BJ (cell line): ENCODE measurements at places on chromosomes 4 and X.
A peak's percentile ranks its signal among the peaks of the same experiment; 100 is the strongest.

DNA sequence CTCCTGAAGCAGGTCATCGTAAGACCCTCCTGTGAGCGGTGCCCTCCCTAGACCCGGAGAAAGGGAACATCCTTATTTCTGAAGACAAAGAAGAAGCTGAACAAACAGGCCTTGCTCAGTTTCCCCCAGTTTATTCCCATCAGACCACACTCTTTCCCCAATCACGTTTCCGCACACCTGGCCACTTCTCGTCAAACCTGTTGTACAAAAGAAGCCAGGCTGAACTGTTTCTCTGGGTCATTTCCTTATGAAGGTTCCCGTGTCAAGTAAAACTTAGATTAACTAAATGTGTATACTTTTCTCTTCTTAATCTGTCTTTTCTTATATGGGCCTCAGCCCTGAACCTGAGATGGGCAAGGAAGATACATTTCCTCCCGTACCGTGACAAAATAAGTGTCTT lies 111.6 kb upstream of the ENPP6 start:
- no peak for DNase-seq

GRCh38 chr4:144442713-144443112 lies 203.2 kb upstream of the HHIP start:
- DNase-seq: no peak

DNA sequence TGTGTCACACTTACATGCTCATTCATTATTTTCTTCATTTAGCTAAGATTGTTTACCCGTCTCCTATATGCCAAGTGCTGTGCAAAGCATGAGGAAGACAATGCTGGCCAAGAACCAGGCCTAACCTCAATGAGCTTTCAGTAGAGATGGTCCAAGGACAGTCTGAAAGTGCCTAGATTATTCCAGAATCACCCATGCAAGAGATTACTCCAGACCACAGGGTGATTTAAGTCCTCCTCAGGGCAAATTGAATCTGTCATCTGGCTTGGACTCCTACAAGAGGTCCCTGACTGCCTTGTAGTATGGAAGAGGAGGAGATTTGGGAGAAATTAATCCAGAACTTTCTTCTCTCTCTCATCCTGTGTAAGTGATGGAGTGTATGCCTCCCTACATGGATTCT lies 99.4 kb upstream of the NDP start:
- no peak for DNase-seq

GRCh38 chr4:64130907-64131306 lies 278.3 kb downstream of the TECRL start:
- no peak for DNase-seq

DNA sequence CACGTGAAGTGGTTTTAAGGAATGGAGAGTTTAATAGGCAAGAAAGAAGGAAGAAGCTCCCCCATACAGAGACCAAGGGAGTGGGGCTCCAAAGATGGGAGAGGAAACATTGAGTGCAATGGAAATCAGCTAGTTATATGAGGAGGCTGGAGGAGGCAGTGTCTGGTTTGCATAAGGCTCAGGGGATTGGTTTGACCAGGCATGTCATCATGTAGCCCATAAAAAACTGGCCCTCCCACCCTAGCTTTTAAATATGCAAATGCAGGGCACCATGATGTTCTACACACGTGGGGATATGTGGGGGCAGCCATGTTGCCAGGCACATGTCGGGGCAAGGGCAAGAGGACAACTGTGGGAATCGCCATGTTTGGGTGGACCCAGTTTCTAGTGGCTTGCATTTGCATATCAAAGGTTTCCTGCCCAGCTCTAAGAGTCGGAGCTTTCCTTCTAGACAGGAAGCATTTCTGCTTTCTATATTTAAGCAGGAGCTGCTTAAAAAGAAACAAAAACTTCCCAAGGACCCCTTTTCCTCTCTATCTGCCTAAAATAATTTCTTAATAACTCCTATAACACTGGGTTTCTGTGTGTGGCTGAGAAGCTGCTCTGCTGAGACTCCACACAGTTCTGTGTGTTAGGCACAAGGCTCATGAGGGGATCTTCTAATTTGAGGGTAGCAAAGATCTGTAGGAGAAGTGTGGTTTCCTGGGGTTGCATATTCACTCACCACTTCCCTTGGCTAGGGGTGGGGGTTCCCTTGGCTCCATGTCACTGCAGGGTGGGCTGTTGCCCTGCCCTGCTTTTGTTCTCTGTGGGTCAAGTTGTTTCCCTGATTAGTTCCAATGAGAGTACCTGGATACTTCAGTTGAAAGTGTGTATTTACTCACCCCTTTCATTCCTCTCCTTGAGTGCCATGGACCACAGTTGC lies 113.5 kb downstream of the VSIG4 start:
- DNase-seq: no peak

GRCh38 chr4:83171436-83172039 lies 57.0 kb upstream of the PLAC8 start:
- no peak for DNase-seq

DNA sequence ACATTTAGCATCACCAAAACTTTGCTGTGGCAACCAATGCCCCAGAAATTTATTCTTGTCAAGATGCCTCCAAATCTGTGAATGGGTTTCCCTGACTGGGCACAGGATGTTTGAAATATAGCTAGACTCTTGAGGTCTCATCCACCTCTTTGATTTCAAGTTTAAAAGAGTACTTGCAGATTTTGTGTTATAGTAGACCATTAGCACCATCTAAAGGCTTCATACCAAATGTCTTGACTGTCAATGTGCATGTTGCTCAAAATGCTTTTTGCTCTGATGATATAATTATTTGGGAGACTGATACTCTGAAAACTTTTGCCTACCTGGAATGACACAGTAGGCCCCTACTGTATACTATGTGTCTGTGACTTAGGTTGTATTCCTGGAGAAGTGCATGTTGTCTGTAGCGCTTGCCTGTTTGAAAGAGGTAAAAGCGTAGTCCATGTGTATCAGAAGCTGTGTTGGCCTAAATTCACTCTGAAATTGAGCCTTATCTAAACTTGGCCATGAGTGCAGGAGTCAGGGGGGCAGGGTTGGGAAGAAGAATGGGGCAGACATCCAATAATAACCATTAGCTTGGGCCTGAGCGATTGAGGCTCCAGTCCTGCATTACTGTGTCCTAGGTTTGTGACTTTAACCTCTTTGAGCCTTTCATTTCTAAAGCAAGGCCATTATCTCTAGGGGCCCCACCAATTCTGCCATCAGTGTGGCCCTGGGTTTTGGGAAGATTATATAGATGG lies 33.8 kb downstream of the NDP start:
- no peak for DNase-seq

DNA sequence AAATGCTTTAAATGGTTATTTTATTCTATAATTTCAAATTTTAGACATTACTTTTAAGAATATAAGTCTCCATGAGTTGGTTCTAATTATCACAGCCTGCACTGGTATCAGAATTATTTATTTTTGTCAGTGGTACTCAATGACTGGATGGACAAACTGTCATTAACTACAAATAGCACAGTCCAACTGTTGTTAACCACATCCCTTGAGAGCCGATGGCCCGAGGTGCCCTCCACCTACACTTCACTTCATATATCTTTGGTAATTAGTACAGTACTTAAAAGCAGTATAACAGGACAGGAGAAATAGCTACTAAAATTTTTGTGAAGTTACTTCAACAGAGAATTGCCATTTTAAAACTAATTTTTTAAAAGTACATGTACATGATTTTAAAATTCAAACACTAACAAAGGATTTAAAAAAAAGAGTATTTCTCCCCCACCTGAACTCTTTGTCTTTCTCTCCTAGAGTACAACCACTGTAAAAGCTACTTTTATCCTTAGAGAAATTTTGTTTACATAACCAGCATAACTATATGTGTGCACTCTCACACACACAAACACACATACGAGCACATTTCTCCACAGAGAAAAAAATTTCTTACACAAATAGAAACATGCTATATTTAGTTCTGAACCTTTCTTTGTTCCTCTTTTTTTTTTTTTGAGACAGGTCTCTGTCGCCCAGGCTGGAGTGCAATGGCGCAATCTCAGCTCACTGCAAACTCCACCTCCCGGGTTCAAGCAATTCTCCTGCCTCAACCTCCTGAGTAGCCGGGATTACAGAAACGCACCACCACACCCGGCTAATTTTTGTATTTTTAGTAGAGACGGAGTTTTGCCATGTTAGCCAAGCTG lies 6.5 kb downstream of the TIFA start:
- DNase-seq: no peak

GRCh38 chr4:64520421-64520820 lies 111.2 kb upstream of the TECRL start:
- DNase-seq: no peak

- no peak for DNase-seq
These were observed 49.7 kb downstream of the SAT1 start for GRCh38 chrX:23832721-23833120.

DNA sequence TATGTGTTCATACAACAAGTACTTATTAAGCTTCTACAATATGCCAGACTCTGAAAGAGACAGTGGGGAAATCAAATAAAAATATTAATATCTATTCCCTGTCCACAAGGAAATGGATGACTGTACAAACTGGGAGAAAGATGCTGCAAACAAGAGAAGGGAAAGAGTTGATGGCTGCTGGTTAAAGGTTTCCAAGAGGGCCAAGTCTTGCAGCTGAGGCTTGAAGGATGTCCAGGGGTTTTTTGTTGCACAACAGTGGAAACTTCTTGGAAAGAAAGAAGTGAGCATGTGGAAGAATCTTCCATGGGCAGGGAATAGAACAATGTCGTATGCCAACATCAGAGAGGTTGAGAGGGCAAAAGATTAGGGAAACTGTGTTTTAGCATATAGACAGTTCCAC lies 95.8 kb downstream of the MID1 start:
- DNase-seq: no peak

- DNase-seq: peak; percentile 9
These were observed 108.2 kb downstream of the PCDH7 start for GRCh38 chr4:30828264-30828926.

GRCh38 chr4:185033950-185034349 lies 15.7 kb downstream of the HELT start:
- no peak for DNase-seq

DNA sequence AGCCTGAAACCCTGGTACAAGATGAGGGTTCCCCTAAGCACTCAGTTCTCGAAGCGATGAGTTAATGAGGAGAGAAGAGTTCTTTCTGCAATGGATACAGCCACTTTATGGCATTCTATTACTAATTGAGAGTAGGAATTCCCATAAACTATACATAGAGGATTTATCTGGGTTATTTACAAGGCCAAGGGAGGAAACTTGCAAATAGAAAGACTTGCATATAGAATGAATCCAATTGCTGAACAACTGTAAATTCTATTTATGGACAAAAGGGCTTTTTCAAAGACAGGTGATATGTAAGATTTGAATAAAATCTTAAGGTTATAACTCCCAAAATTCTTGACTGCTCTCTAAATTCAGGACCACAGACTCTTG lies 182.2 kb downstream of the PPARGC1A start:
- no peak for DNase-seq

DNA sequence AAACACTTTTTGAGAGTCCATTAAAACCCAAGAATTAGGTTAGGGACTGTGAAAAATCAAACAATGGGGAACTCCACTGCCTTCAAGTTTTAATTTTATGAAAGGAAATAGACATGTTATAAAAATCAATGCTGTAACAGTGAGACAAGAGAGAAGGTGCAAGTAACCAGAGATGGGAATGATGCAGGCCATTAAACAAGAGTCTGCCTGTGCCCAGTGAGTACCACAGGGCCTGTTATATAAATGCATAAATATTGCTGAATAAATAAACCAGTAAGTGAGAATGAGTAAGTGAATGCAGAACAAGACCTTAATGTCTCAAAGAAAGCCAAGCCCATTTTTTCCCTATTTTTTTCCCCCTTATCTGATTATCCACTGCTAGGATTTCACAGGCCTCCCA lies 53.3 kb upstream of the BMP2K start:
- DNase-seq: no peak

- no peak for DNase-seq
These were observed at the start of gene NAP1L2 for GRCh38 chrX:73214426-73215094. TSS of gene NAP1L2 (minus strand) at chrX:73214851. CDS start at chrX:73214492, 359 bp downstream.

DNA sequence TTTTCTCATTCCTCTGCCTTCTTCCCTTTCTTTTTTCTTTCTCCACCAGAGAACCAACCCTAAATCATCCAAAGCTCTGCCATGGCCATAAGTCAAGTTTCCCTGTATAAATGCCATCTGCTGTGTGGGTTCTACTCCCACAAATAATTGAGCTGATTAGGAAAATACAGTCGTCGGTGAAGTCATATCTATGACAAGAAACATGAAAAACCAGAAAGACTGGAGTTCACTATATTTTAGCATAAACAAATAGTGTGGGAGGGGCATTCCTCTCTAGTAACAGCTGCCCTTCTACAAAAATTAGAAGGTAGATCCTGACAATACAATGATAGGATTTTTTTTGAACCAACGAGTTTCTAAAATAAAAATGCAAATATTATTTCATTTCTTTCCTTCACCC lies 48.8 kb downstream of the SPOCK3 start:
- no peak for DNase-seq

- DNase-seq: no peak
These were observed 307.2 kb upstream of the NR3C2 start for GRCh38 chr4:148749403-148749802.

GRCh38 chr4:68250151-68250930 lies 4.8 kb upstream of the TMPRSS11B start:
- DNase-seq: no peak

DNA sequence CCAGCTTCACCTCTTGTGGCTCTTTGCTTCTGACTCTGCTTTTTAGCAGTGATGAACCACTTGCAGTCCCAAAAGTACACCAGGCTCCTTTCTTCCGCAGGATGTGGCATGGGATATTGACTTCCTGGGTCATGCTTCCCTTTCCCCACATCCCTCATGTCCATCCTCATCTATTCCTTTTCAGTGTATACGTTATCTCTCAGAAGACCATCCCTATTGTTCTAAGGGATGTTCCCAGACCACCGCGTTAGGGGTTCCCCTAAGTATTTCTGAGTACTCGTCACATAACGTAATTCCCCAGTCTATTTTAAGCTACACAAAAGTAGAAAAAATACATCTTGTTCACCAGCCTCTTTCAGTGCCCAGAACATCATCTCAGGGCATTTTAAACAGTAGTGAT lies 71.1 kb upstream of the NLGN4X start:
- DNase-seq: no peak

DNA sequence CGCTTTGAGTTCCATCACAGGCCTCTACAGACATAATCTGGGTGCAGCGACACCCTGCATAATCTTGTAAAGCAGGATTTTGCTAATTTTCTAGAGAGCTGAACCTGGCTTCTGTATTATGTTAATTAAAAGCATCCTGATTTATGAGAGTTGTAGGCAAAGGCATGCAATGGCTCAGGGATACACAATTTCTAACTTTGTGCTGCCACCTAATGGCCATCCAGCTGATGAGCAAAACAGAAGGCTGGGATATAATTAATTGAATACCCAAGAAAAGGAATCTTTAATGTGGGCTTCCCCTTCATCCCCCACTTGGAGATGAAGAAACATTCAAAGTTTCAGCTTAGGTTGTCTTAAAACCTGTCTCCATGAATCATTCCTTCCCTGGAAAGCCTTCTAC lies 78.1 kb downstream of the BMP15 start:
- DNase-seq: no peak

GRCh38 chr4:100224721-100225120 lies 34.5 kb upstream of the DDIT4L start:
- DNase-seq: no peak

GRCh38 chr4:41625531-41625930 lies 87.6 kb downstream of the LIMCH1 start:
- no peak for DNase-seq

GRCh38 chr4:122584519-122584918 lies 36.3 kb downstream of the IL21 start:
- peak; percentile 66 for DNase-seq
